ENCODE measurements at places on chromosomes 6 and 20. TPM values are rescaled to one million over a fixed set of nuclear protein-coding genes. Genes with fewer than 3 reads are reported as not detected.

Gene C6orf141
- total RNA-seq = 97.2 TPM

Gene CCHCR1
- total RNA-seq = 54.9 TPM

- no peaks in the 10 kb centered on the region for H3K36me3 ChIP-seq
- peaks cover 39% of the 10 kb centered on the region for H3K4me1 ChIP-seq
- no peaks in the 10 kb centered on the region for H3K27me3 ChIP-seq
- DNase-seq = peak; percentile 10
These were observed 32.2 kb downstream of the RAMACL start for GRCh38 chr6:166554316-166554715.

DNA sequence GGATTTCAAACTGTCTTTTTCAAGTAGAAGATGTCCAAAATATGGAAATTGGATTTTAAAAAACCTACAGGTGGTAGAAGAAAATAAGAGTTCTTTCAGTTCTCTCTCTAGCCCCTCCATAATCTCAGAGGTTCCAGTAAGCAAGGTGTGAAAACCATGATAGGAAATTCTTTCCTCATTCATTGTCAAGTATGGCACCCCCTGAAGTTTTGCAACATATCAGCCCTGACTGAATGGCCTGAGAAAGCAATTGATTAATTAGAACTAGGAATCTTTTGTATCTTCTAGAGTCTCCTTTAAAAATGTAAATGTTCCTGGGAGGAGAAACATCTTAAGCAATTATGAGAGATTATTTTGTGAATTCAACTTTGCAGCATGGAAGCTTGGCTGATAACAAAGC is 198.7 kb upstream of the STXBP5 start:
- H3K36me3 ChIP-seq = peaks cover 9% of the 10 kb centered on the region
- H3K4me1 ChIP-seq = no peaks in the 10 kb centered on the region
- no peak for DNase-seq
- H3K27me3 ChIP-seq = no peaks in the 10 kb centered on the region
- no peak overlapping the region for H3K27ac ChIP-seq

GRCh38 chr6:63844287-63844686 is 208.7 kb downstream of the PHF3 start:
- H3K4me3 ChIP-seq = no peak overlapping the region
- DNase-seq = no peak
- no peaks in the 10 kb centered on the region for H3K36me3 ChIP-seq
- H3K27me3 ChIP-seq = no peaks in the 10 kb centered on the region
- H3K4me1 ChIP-seq = no peaks in the 10 kb centered on the region
- no peak overlapping the region for H3K27ac ChIP-seq

GRCh38 chr6:15748341-15748740 is 85.5 kb upstream of the DTNBP1 start:
- DNase-seq = no peak
- no peaks in the 10 kb centered on the region for H3K36me3 ChIP-seq
- H3K27me3 ChIP-seq = no peaks in the 10 kb centered on the region
- no peak overlapping the region for H3K27ac ChIP-seq

DNA sequence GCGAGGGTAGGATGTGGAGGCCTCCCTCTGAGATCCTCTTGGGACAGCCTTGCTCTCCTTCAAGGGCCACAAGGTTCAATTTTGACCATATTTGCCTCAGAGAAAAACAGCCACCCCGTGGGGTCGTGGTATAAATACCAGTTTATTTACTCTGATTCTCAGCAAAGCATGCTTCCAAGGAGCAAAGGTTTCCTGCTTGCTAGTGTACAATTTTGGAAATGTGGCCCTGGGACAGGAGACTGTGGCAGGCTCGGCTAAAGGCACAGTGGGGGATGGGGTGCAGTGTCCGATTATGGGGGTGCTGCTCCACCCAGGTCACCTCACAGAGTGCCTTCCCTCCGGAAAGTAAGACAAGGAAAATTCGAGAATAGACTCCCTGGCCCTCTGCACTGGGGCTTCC is 31.1 kb downstream of the RBM38 start:
- DNase-seq = no peak
- H3K36me3 ChIP-seq = no peaks in the 10 kb centered on the region
- H3K27ac ChIP-seq = no peak overlapping the region

DNA sequence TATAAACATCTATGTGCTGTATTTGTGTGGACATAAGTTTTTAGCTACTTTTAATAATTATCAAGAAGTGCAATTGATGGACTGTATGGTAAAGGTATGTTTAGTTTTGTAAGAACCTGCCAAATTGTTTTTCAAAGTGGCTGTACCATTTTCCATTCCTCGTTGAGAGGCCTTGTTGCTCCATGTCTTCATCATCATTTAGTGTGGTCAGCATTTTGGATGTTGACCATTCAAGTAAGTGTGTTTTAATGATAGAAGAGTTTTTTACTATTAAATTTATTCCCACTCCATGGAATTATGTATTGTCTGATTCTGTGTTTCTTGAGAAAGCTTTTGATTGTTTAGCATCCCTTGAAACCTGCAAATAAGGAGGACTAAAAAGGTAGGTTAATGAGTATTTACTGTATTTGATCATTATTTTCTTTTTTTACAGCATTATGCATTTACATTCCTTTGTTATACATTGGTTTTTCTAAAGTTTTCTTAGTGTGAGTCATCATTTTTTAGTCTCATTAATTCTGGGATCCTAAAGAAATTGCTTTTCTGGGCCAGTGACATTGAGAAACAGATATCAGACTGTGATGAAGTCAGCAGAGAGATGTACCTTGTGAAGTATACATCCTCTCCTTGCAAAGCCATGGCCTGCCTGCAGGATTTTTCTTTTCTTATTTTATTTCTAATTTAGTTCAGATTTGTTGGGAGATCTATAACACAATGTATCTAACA is 312.8 kb upstream of the PTCHD4 start:
- H3K4me1 ChIP-seq = no peaks in the 10 kb centered on the region
- no peak overlapping the region for H3K27ac ChIP-seq
- no peaks in the 10 kb centered on the region for H3K27me3 ChIP-seq
- H3K4me3 ChIP-seq = no peak overlapping the region
- no peaks in the 10 kb centered on the region for H3K36me3 ChIP-seq
- no peak for DNase-seq

DNA sequence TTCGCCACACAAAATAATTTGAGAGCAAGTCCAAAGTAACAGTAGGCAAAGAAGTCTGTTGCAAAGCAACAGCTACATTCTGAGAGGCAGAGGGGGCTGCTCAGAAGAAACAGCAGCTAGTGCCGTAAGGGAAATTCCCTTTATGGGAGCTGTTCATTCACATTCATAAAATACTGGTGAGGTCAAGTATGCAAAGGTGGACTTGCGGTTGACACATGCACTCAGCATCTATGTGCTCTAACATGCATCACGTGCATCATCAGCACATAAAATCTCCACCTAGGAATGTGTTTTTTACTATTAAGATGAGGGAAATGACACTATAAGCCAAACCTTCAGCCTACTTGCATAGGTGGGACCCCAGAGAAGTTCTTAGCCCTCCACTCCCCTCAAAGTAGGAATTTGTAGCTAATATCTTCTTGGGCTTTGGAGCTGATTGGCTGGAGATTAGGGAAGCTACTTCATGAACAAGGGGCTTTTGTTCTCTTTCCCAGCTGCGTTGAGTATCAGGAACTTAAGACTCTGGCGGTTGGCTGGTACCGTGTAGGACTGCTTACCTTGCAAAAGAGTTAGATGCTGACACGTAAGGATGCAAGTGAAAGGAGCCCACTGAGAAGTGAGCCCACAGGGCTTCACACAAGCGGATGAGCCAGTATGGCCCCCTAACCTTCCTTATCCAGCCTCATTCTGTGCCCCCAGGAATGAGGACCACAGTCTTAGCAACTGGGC is 12.4 kb downstream of the CST3 start:
- peak; percentile 26 for DNase-seq
- no peaks in the 10 kb centered on the region for H3K27me3 ChIP-seq
- no peaks in the 10 kb centered on the region for H3K4me1 ChIP-seq
- no peak overlapping the region for H3K27ac ChIP-seq
- H3K4me3 ChIP-seq = no peak overlapping the region

- no peak overlapping the region for H3K4me3 ChIP-seq
- H3K27me3 ChIP-seq = no peaks in the 10 kb centered on the region
- DNase-seq = no peak
- H3K4me1 ChIP-seq = peaks cover 33% of the 10 kb centered on the region
These were observed 218.1 kb upstream of the SOX4 start for GRCh38 chr6:21375151-21376116.

GRCh38 chr6:136737871-136738691 is 54.2 kb downstream of the MAP3K5 start:
- no peak overlapping the region for H3K4me3 ChIP-seq
- H3K36me3 ChIP-seq = no peaks in the 10 kb centered on the region
- no peaks in the 10 kb centered on the region for H3K27me3 ChIP-seq

- H3K27ac ChIP-seq = no peak overlapping the region
- H3K4me3 ChIP-seq = no peak overlapping the region
- DNase-seq = no peak
- no peaks in the 10 kb centered on the region for H3K4me1 ChIP-seq
- H3K27me3 ChIP-seq = no peaks in the 10 kb centered on the region
These were observed 14.0 kb upstream of the APMAP start for GRCh38 chr20:25006431-25007167.

Gene NHSL1
- 12.1 TPM for total RNA-seq

DNA sequence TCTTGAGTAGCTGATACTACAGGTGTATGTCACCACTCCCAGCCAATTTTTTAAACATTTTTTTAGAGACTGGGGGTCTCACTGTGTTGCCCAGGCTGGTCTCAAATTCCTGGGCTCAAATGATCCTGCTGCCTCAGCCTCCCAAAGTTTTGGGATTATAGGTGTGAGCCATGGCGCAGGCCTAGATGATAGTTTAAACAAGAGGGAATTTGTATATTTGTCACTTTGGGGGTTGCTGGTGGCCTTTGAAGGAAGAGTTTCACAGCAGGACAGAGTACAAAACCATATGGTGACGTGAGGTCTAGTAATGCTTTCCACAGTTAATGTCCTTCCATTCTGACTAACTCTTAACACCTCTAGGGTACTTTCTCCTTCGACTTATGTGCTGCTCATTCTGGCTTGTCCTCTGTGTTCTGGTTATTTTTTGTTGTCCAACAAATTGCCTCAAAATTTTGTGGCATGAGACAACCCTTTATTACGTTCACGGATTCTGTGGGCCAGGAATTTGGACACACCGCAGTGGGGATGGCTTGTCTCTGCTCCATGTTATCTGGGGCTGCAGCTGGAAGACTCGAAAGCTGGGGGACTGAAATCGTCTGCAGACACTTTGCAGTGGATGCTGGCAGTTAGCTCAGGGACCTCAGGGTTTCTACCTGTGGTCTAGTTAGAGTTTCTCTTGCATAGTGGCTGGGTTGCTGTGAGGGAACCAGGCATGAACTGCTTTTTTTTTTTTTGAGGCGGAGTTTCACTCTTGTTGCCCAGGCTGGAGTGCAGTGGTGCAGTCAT is 23.0 kb upstream of the IER3 start:
- H3K27me3 ChIP-seq = no peaks in the 10 kb centered on the region
- no peak overlapping the region for H3K4me3 ChIP-seq
- H3K36me3 ChIP-seq = no peaks in the 10 kb centered on the region
- no peak overlapping the region for H3K27ac ChIP-seq
- DNase-seq = no peak

DNA sequence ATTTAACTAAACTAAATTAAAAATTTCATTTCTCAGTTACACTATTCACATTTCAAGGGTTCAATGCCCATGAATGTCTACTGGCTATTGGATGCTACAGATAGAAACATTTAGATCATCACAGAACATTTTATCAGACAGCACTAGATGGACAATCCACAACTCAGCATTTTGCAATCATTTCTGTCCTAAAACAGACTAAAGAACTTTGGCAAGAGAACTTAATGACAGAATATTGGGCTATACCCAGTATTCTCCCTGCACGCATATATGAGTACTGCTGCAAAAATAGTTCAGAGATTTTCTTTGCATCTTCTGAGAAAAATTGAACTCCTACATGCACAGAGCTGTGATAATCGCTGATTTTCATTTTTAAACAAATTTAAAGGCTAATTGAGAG is 36.1 kb upstream of the FBXO30 start:
- H3K4me3 ChIP-seq = no peak overlapping the region
- H3K4me1 ChIP-seq = no peaks in the 10 kb centered on the region
- no peak overlapping the region for H3K27ac ChIP-seq

Gene GZF1
- total RNA-seq = 12.9 TPM

Gene KHDC1L
- 1.9 TPM for total RNA-seq

GRCh38 chr6:41100871-41101287 is 28.1 kb downstream of the NFYA start:
- no peaks in the 10 kb centered on the region for H3K4me1 ChIP-seq
- peak; percentile 57 for DNase-seq
- H3K4me3 ChIP-seq = no peak overlapping the region

DNA sequence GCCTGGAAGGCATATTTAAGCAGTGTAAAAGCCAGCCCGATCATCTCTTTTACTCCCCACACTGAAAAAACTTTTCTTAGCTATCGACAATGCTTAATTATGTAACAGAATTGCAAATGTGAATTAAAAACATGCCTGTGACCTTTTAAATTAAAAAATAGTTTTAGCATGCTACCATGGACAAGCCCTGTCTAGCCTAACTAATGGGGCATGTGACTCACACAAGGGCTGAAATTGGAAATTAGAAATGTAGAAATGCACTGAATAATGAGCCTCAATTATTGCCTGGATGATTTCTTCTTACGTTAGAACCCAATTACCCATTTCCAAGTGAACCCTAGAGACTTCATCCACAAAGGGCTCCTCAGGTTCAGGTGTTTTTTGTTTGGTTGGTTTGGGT is 82.7 kb downstream of the SIM1 start:
- no peaks in the 10 kb centered on the region for H3K27me3 ChIP-seq
- H3K27ac ChIP-seq = no peak overlapping the region
- no peak overlapping the region for H3K4me3 ChIP-seq

Gene GABRR1
- not detected for total RNA-seq

DNA sequence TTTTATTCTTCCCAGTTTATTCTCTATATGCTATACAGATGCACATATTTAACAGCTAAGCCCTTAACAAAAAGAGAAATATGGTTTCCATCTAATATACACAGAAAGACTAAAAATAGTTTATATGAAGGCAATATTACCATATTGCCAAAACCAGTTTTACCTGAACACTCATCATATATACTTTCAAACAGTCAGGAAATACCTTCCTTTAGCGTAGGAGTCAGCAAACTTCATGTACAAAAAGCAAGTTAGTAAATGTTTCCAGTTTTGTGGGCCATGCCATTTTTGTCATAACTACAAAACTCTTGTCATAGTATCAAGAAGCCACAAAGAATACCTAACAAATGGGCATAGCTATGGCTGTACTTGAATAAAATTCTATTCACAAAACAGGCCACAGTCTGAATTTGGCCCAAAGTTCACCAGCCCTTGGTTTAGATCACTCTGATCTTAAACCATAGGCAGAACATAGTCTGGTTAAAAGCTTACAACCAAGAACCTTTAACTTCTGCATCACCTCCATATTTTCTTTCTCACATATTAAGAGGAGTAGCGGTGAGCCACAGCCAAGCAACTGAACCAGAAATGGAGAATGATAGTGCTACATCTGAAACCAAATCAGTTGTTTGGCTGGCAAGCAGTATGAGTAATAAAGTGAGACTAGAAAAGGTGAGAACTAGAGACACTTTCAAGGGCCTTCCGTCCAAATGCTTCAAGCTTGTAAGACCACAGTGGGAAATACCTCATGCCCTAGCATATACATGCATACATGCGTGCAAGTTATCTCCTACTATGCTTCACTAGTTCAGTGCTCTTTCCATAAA is 116.6 kb downstream of the PTPRK start:
- no peak overlapping the region for H3K4me3 ChIP-seq
- no peak for DNase-seq
- H3K36me3 ChIP-seq = no peaks in the 10 kb centered on the region
- no peak overlapping the region for H3K27ac ChIP-seq
- no peaks in the 10 kb centered on the region for H3K27me3 ChIP-seq

GRCh38 chr20:61510778-61511330 is 258.8 kb downstream of the CDH4 start:
- no peaks in the 10 kb centered on the region for H3K27me3 ChIP-seq
- no peak overlapping the region for H3K27ac ChIP-seq
- DNase-seq = no peak
- H3K4me3 ChIP-seq = no peak overlapping the region
- peaks cover 18% of the 10 kb centered on the region for H3K4me1 ChIP-seq

Gene PRND
- total RNA-seq = not detected

Data from neural progenitor cell (in vitro differentiated cells).